ENCODE measurements at places on chromosomes 5 and 9.

- DNase-seq = no peak
These were observed 32.0 kb downstream of the SEMA6A start for GRCh38 chr5:116542619-116543018.

DNA sequence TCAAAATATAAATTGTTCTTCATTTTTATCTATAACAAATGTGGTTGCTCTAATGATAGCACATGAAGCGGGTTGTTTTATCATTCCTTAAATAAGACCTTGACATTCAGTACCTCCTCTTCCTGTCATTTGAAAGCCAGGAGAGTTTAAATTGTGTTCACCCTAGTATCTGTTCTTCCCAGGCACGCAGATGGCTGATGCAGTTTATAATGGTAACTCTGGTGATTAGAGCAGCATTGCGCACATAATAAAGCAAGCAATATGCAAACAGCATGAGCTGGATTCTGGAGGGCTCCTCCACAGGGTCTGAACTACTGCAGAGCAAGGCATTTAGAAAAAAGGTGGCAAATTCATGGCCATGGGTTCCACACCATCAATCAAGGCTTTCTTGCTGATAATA is 307.8 kb downstream of the ENC1 start:
- DNase-seq = no peak

DNA sequence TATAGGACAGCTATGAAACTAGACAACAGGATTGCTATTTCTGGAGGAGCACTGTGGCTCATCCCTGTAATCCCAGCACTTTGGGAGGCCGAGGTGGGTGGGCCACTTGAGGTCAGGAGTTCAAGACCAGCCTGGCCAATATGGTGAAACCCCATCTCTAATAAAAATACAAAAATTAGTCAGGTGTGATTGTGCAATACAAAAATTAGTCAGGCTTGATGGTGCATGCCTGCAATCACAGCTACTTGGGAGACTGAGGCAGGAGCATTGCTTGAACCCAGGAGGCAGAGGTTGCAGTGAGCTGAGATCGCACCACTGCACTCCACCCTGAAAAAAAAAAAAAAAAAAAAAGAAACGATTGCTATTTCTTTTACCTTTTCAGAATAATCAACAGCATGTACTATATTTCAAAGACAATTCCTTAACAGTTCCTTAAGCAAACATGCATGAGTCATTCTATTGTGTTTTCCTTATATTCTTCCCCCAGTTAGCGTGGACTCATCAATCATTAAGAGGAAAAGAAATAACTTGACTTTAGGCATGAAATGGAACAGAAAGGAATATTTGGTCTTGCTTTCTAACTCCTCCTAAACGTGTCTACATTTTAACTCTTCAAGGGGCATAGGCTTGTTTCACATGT is 162.6 kb downstream of the TAF11L14 start:
- no peak for DNase-seq

- DNase-seq = no peak
These were observed 4.4 kb upstream of the DAB2IP start for GRCh38 chr9:121646992-121647391.

DNA sequence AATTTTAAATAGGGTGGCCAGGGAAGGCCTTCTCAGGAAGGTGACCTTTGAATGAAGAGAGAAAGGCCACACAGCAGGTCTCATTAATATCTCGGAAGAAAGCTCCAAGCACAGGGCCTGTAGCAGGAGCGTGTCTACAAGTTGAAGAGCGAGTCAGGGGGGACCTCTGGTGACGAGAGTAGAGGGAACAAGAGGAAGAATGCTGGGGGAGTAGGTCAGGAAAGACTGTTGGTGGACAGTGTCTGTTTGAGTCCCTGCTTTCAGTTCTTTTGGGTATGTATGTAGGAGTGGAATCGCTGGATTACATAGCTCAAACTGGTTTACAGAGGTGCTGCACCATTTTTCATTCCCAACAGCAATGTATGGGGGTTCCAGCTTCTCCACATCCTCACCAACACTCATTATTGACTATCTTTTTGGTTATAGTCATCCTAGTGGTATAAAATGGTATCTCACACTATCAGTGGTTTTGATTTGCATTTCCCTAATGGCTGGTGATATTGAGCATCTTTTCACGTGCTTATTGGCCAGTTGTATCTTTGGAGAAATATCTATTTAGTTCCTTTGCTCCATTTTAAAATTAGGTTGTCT is 55.8 kb downstream of the NUP214 start:
- DNase-seq = no peak

GRCh38 chr9:136728548-136729123 is 14.1 kb downstream of the LCN10 start:
- no peak for DNase-seq

- no peak for DNase-seq
These were observed 110.4 kb downstream of the STARD4 start for GRCh38 chr5:111401906-111402305.

- no peak for DNase-seq
These were observed 8.9 kb upstream of the BNC2 start for GRCh38 chr9:16879416-16879815.

All from activated T-cell treated with anti-CD3 and anti-CD28 coated beads for 4 hours (primary cell).